ENCODE measurements at places on chromosomes 3 and 15. TPM values are rescaled to one million over a fixed set of nuclear protein-coding genes. Genes with fewer than 3 reads are reported as not detected.

The PATL2 gene
- 1.1 TPM for total RNA-seq

The VPS13C gene
- total RNA-seq = 93.3 TPM

The UROC1 gene
- not detected for total RNA-seq

The ITGA11 gene
- total RNA-seq = 246 TPM

The BDH1 gene
- total RNA-seq = 15.4 TPM

The CCR9 gene
- total RNA-seq = not detected

DNA sequence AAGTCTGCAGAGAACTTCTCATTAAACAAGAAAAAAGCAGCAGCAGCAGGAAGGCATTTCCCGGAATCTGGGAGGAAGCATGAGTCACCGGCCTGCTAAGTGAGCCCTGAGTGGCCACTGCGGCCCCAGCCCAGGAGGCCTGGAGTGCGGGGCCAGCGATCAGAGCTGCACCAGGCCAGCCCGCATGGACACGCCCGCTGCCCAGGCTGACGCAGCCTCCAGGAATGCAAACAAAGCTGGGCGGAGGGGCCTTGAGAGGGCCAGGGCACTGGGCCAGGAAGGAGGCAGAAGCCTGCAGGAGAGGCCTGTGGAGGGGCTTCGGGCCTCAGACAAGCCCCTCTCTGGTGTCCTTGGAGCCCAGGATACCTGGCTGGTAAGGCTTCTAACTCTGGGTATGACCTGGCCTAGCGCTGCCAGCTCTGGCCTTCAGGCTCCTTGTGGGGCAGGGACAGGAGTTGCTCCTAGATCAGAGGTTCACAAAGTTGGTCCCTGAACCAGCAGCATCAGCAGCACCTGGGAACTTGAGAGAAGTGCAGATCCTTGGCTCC is 101.2 kb downstream of the SMAD6 start:
- peaks cover 13% of the 10 kb centered on the region for H3K4me1 ChIP-seq
- peak overlapping the region; percentile 89 for H3K27ac ChIP-seq
- H3K4me3 ChIP-seq = no peak overlapping the region
- H3K36me3 ChIP-seq = no peaks in the 10 kb centered on the region
- no peaks in the 10 kb centered on the region for H3K27me3 ChIP-seq

GRCh38 chr3:182668541-182668940 is 124.8 kb upstream of the ATP11B start:
- H3K36me3 ChIP-seq = no peaks in the 10 kb centered on the region
- DNase-seq = no peak
- no peak overlapping the region for H3K27ac ChIP-seq
- no peaks in the 10 kb centered on the region for H3K4me1 ChIP-seq
- no peak overlapping the region for H3K4me3 ChIP-seq

DNA sequence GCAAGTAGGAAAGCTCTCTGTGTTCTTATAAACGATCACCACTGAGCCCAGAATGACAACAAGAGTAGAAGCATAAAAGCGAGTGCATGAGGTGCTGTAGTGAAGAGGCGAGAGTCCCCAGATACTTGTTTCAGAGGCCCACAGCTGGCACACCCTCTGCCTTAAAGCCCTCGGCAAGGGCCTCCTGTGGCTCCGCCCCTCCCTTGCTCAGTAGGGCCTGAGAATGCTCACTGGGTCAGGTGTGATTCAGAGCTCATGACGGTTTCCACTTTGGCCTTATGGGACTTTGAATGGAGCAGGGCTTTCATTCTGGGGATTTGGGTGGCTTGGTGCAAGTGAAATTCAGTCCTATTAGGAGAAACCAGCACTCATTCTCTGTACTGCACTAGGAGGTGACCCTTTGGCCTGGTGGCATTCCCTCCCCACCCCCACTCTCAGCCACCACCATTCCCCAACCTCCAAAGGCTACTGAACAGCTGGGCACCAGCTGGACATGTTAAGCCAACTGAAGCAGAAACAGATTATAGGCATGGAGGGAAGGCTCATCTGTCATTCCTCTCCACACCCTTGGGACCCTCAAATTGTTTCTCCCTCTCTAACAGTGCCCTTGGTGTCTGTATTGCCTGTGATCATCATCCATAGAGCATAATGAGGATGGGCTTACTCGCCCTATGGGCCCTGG is 109.6 kb upstream of the CTDSPL start:
- no peak overlapping the region for H3K4me3 ChIP-seq
- H3K27me3 ChIP-seq = no peaks in the 10 kb centered on the region
- no peak for DNase-seq
- H3K36me3 ChIP-seq = peaks cover 26% of the 10 kb centered on the region
- H3K4me1 ChIP-seq = no peaks in the 10 kb centered on the region

DNA sequence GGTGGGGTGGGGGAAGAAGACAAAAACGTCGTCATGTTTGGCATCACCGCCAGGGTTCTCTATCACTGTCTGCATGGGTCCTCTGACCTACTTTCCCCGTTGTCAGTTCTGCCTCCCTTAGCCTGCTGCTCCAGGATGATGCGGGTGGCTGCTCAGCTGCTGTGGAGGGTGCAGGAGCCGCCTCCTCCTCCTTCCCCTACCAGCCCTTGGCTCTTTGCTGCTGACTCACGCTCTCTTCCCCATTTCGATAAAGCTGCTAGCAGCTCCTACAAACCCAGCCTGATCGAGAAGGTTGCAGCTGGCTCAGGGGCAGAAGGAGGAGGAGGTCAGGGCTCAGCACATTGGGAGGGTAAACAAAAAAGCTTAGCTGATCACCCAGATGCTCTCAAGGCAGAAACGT is 49.5 kb upstream of the SEC13 start:
- H3K4me1 ChIP-seq = no peaks in the 10 kb centered on the region
- H3K27me3 ChIP-seq = no peaks in the 10 kb centered on the region
- DNase-seq = no peak
- no peak overlapping the region for H3K4me3 ChIP-seq
- H3K27ac ChIP-seq = no peak overlapping the region
- H3K36me3 ChIP-seq = no peaks in the 10 kb centered on the region

GRCh38 chr3:57856675-57857074 is 100.6 kb downstream of the SLMAP start:
- no peaks in the 10 kb centered on the region for H3K4me1 ChIP-seq
- peaks cover 13% of the 10 kb centered on the region for H3K36me3 ChIP-seq
- no peak for DNase-seq
- no peak overlapping the region for H3K27ac ChIP-seq
- no peak overlapping the region for H3K4me3 ChIP-seq

DNA sequence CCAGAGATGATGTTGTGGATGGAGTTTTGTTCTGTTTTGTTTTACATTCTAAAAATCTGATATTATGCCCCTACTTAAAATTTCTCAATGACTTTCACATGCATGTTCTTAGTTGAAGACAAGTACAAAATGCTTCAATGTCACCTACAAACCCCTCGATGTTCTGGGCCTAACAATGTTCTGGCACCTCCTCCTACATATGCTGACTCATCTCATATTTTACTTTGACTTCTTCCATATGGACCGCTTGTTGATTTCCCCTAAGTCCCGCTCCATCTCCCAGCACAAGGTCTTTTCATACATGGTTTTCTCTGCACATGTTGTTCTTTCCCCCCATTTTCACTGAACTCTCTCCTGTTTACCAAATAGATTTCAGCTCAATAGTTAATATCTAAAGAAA is 441.4 kb downstream of the CNTN6 start:
- no peaks in the 10 kb centered on the region for H3K36me3 ChIP-seq
- no peak for DNase-seq
- H3K27ac ChIP-seq = no peak overlapping the region
- H3K4me1 ChIP-seq = peaks cover 7% of the 10 kb centered on the region
- no peak overlapping the region for H3K4me3 ChIP-seq

GRCh38 chr15:83358972-83359564 is 74.6 kb upstream of the BNC1 start:
- H3K36me3 ChIP-seq = no peaks in the 10 kb centered on the region
- no peaks in the 10 kb centered on the region for H3K4me1 ChIP-seq
- no peak for DNase-seq

DNA sequence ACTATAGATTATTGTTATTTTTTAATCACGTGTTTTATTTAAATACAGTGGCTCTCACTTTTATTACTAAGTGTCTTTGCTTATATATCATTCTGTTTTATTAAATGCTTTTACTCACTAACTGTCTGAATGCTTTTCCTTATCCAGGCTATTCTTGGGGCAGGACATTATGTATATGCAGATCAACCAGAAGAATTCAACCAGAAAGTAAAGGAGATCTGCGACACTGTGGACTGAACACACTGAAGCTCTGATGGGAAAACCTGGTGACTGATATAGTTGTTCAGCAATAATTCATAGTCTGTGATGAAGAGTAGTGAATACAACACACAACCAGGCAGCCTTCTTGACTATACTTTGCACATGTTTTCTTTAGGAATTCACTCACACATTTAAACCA is 27.6 kb downstream of the ABHD5 start:
- peaks cover 9% of the 10 kb centered on the region for H3K36me3 ChIP-seq
- no peak overlapping the region for H3K27ac ChIP-seq
- H3K4me1 ChIP-seq = peaks cover 23% of the 10 kb centered on the region

Data from thoracic aorta (tissue), 2 donors.